ENCODE measurements at places on chromosomes 7 and 10. TPM values are rescaled to one million over a fixed set of nuclear protein-coding genes. Genes with fewer than 3 reads are reported as not detected.

DNA sequence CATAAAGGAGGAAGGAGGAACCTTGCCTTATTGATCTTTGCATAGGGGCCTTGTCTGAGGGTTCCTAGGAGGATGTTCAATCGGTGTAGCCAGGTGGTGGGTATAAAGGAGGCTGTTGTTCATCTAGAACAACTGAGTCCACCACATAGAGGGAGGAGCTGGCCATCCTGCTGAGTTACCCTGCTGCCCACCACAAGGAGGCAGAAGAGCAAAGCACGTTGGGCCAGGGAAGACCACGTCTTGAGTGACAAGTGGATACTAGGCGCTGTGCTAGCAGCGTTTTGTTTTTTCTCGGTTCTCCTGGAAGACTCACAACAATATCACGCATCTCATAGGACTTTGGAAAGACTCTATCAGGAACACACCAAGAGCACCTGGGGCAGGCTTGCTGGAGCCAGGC lies 20.0 kb downstream of the FOXI2 start:
- no peak overlapping the region for H3K27ac ChIP-seq
- H3K36me3 ChIP-seq: no peaks in the 10 kb centered on the region
- H3K27me3 ChIP-seq: peaks cover 2% of the 10 kb centered on the region
- DNase-seq: no peak
- H3K4me3 ChIP-seq: no peak overlapping the region

DNA sequence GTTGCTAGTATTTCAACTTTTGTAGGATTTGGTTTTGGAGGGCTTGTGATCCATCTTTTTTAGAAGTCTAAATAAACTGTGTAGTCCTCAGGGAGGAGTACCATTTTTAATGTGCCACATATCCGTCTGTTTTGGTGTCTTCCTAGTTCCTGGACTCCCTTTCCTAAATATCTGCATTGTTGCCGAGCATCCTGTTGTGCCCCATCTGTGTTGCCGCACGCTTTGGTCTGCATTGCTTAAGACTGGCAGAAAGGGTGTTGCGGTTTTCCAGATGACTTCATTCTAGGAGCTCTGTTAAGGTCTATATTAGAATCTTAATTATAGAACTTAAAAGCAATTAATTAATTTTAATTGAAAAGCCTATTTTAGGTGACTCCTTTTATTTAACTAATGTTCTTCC lies 49.4 kb downstream of the RBM33 start:
- H3K36me3 ChIP-seq: peaks cover 30% of the 10 kb centered on the region
- H3K4me3 ChIP-seq: no peak overlapping the region
- H3K27ac ChIP-seq: no peak overlapping the region

DNA sequence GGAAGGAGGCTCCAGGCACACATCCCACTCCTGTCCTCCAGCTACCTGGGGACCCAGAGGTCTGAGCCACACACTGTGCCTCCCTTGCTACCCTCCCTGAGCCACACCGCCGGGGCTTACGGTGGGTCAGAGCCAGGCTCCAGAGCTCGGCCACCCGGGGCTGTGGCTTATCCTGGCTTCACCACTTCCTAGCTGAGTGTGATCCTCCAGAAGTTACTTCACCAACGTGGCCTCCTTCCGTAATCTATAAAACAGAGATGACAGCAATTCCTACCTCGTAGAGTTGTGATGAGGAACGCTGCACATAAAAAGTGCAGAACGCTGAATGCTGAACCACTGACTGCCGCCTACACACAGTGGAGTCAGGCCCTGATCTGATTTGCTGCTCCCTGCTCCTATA lies 285.0 kb downstream of the PRPF18 start:
- no peak overlapping the region for H3K27ac ChIP-seq
- H3K36me3 ChIP-seq: no peaks in the 10 kb centered on the region
- DNase-seq: no peak
- H3K27me3 ChIP-seq: peaks cover 3% of the 10 kb centered on the region
- H3K4me1 ChIP-seq: peaks cover 6% of the 10 kb centered on the region
- H3K4me3 ChIP-seq: no peak overlapping the region

TMEM184A gene
- total RNA-seq: not detected

OR13A1 gene
- 0.15 TPM for total RNA-seq
